ENCODE measurements at places on chromosomes 12 and 14.

- no peak for DNase-seq
Measured at GRCh38 chr14:65954942-65955341, 531.2 kb upstream of the CCDC196 start.

- no peak for DNase-seq
Measured at GRCh38 chr14:104665114-104665656, 24.2 kb upstream of the INF2 start.

DNA sequence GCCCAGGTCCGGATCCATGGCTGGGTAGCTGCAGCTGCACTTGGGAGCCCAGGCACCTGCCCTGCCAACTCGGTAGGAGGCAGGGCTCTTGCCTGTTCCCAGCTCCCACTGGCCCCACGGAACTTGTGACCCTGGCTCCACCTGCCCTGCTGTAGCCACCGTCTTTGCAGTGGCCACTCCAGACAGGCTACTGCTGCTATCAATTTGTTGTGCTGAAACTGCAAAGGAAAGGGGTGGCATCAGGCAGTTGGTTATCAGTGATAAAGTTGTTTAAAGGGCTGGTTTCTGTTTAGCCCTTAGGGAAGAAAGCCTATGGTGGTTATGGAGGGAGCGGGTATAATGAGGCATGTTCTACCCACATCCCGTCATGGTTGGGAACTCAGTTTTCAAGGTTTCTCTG is 32.1 kb upstream of the ARID2 start:
- no peak for DNase-seq

DNA sequence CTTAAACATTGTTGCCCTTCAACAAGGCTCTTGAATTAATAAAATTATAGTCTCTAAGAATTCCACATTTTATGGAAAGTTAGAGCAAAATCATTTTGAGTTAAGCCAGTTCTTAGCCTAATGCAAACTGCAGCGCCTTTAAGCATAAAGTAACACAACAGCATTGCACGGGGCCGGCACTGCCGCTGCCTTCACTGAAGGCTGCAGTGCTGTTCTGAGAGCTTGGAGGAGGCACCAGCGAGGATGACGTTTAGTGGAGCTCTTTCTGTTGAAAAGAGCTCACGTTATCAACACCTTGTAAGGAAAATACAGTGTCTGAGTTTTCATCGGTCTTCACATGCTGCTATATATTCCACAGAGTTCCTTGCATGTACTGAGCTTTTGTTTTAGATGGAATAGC is 38.3 kb upstream of the DYNC1H1 start:
- DNase-seq = no peak

DNA sequence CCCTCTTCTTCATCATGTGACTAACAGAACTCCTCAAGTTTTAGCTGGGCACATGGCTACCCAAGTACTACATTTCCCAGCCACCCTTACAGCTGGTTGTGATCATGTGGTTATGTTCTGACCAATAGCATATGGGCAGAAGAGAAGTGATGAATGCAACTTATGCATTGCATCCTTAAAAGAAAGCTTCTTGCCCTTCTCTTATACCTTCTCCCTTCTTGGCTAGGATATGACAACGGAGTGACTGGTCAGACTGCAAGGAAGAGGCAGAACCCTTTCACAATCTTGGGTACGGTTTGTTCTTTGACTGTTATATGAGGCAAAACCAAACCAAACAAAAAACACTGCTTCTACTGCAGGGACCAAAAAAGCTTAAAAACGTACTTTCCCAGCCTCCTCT is 66.5 kb upstream of the MAX start:
- no peak for DNase-seq

- DNase-seq = no peak
Measured at GRCh38 chr14:68789821-68790643, 2.8 kb downstream of the ZFP36L1 start.

All from NCI-H2081 treated with DMSO at 0.1 percent for 48 hours (cell line).